ENCODE measurements at places on chromosomes 1 and 21.

DNA sequence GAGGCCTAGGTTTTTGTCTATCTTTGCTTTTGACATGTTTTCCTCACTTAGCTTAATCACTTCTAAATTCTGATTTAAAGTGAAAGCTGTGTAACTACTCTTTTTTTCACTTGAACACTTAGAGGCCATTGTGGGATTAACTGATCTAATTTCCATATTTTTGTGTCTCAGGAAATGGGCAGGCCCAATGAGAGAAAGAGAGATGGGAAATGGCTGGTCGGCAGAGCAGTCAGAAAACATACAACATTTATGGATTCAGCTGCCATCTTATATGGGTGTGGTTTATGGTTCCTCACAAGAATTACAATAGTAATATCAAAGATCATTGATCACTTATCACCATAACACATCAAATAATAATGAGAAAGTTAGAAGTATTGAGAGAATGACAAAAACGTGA lies 320.8 kb downstream of the PTPRC start:
- DNase-seq, result no peak

- no peak for DNase-seq
These were observed 11.0 kb downstream of the RO60 start for GRCh38 chr1:193070386-193070753.

DNA sequence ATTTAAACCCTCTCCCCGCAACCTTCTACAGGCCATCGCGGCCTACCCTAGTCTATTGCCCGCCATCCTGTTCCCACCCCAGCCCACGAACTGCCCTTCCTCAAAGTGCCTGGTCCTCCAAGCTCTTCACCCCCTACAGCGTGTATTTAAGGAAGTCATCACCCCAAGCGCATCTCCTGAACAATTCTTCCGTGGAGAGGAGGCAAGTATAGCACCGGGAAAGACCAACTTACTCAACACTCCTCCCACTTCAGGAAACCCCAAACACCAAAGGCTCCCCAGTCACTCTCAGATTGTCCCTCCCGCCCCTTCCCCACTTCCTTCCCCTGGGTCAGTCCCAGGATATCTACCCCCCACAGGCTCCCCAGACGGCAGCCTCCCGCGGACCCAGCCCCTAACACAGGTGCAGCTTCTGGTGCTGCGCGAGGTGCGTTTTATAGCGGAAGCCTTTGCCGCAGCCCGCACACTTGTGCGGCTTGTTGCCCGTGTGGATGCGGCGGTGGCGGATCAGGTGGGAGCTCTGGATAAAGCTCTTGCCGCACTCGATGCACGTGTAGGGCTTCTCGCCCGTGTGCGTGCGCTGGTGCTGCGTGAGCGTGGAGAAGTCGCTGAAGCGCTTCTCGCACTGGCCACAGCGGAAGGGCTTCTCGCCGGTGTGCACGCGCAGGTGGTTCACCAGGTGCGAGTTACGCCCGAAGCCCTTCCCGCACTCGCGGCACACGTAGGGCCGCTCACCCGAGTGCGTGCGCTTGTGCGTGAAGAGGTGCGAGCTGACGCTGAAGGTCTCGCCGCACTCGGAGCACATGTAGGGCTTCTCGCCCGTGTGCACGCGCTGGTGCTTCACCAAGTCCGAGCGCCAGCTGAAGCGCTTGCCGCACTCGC lies 25.5 kb downstream of the ZNF697 start:
- DNase-seq, result no peak

GRCh38 chr1:88612773-88613172 lies 71.3 kb upstream of the PKN2 start:
- DNase-seq, result no peak

DNA sequence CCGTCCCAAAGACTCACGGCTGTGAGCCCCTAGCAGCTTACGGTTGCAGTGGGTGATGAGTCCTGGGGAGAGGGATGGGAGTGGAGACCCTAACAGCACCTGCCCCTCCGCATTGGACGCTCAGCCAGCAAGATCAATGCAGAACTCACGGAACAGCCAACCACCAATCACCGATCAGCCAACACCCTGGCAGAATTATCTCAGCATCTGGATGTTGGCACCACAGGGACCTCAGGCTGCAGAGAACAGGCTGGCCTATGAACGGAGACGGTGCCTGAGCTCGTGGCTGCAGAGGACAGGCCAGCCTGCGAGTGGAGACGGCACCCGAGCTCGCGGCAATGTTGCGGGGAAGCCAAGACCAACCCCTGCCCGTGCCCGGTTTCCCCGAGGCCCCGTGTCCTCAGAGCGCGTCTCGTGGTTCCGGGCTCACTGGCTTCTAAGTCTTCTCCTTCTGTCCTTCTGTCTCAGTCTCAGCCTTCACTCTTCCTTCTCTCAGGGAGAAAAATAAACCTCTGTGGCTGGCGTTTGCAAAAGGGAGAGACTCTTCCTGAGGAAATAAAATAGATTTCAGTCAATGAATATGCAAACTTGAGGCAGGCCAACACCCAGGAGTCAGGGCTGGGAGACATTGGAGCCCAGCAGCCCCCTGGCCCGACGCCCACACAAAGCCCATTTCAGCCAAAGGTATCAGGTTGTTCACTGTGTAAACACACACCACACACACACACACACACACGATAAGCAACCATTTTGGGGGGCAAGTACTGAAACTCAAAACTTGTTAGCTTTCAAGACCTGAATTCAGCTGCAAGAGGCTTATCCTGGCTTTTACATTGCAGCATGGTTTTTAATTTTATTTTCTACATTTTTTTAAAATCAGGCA lies 67.8 kb downstream of the SIK1 start:
- no peak for DNase-seq

- DNase-seq, result no peak
These were observed 38.4 kb upstream of the IFNGR2 start for GRCh38 chr21:33364830-33365229.

GRCh38 chr1:22547186-22547817 lies 16.0 kb upstream of the EPHA8 start:
- DNase-seq, result no peak

GRCh38 chr1:80054129-80054528 lies 1047.6 kb upstream of the ADGRL4 start:
- no peak for DNase-seq

DNA sequence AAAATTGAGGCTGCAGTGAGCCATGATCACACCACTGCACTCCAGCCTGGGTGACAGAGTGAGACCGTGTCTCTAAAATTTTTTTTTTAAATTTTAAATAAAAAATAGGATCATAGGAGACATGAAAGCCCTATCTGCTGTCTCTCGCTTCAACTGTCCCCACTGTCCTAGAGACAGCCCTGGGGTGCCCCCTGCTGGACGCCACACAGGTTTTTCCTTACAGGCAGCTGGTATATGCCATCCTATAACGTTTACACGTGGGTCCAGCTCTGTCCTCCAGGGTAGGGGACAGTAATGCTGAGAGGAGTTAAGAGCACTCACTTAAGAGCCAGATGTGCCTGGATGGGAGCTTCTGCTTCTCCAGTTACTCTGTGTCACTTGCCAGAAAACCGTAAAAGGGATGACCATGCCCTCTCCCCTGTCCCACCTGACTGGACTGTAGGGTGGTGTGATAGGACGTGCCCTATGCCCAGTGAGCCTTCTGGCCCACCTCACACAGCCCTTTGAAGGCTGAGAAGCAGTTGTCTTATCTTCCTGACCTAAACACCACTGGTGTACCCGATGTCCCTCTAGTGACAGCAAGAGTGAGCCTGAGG lies 8.5 kb downstream of the FBXO2 start:
- DNase-seq, result peak; percentile 43

DNA sequence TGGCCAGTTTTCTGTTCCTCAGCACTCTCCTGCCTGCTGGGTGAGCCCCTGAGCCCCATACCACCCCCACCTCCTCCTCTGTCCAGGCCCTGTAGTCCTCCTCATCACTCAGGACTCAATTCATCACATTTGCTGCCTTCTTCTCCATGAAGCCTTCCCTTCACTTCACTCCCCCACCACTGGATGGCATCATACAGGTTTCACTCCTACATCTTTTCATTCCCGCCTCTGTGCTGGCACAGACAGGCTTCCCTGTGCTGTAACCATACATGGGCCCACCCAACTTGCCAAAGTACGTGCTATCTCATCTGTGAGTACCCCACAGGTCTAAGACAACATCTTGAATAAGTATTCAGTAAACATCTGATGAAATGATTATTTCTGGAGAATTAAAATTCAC lies 56.9 kb downstream of the SLC45A1 start:
- DNase-seq, result no peak

GRCh38 chr1:53120659-53121058 lies 21.8 kb downstream of the SLC1A7 start:
- DNase-seq, result no peak

DNA sequence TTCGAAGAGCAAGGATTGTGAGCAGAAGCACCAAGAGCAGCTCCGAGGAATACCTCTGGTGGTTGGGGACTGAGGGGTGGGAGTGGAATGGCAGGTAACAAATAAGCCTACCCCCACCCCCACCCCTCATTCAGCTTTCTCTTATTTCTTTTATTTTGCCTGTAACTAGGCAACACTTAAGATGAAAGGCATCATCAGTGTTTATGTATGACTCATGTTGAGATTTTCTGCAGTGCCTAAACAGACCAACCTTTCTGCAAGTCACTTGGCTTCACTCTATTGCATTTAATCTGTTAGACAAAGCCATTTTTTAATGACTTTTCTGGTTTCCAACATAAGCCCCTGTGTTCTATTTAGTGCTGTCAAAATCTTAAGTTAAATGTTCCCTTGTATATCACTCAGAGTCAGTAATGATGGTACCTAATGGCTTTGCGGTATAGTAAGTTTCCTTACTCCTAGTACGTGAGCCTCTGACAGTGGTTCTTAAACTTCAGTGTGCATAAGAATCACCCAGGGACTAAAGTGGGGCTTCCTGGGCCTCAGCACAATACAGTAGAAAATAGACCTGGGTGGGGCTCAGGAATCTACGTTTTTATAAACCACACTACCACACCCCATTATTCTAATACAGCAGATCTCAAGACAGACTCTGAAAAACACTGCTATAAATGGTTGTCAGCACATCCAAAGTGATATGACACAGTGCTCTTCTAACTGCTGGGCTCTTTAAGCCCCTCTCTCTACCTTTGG lies 19.9 kb downstream of the CASQ2 start:
- DNase-seq, result peak; percentile 67

DNA sequence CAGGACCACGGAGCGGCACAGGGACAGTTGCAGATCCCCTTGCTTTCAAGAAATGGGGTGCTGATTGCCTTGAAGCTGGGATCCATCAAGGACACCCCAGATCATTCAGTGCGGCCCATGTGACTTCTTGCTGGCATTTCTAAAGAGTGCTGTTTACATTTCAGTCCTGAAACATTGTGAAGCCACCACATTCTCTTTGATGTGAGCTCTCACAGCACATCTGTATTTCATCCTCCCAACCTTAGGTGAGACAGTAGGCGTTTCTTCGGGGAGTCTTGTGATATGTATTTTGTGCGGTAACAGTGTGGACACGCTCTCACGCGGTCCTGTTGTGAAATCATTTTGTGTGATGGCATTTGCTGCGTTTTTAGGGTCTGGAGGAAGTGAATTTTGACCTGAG lies 57.2 kb downstream of the CACHD1 start:
- DNase-seq, result no peak

DNA sequence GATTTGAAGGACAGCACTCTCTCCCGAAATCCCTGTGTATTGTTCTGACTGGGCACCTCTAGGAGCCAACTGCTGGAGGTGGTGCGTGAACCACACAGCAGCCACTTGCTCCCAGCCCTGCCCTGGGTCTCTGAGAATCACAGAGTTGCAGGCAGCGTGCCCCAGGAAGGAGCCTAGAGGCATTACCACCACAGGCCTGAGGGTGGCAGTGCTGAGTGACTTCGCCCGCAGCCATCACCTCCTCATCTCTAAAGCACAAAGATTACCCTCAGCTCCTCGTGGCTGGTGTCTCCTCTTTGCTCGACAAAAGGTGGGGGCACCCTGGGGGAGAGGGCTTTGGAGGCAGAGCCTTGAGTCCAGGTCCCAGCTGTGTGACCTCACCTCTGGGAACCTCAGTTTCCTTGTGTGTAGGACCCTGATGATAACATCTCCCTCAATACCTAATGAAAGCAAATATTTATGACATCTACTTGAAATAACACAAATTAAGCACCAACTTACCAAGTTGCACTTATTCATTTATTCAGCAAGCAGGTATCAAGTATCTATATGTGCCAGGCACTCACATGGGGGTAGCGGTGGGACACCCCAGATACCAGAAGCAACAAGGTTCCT lies 86.3 kb downstream of the VWA5B1 start:
- DNase-seq, result no peak

GRCh38 chr1:64361974-64362373 lies 108.0 kb upstream of the CACHD1 start:
- DNase-seq, result no peak

DNA sequence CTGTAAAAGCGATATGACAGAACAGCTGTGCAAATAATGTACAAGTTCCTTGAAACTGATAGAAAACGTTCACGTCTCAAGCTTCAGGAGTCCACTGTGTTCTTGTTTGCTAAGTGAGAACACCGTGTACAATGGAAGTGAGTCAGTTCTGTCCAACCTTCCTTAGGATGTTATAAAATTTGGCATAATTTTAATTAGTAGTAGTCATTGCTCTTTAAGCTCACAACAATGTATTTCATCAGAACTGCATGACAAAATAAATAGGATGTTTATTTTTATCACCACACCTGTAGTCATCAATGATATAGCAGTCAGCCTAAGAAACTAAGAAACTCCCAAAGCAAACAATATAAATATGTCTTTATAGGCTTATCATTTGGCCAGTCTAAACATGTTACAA lies 53.0 kb downstream of the RGS2 start:
- DNase-seq, result no peak

DNA sequence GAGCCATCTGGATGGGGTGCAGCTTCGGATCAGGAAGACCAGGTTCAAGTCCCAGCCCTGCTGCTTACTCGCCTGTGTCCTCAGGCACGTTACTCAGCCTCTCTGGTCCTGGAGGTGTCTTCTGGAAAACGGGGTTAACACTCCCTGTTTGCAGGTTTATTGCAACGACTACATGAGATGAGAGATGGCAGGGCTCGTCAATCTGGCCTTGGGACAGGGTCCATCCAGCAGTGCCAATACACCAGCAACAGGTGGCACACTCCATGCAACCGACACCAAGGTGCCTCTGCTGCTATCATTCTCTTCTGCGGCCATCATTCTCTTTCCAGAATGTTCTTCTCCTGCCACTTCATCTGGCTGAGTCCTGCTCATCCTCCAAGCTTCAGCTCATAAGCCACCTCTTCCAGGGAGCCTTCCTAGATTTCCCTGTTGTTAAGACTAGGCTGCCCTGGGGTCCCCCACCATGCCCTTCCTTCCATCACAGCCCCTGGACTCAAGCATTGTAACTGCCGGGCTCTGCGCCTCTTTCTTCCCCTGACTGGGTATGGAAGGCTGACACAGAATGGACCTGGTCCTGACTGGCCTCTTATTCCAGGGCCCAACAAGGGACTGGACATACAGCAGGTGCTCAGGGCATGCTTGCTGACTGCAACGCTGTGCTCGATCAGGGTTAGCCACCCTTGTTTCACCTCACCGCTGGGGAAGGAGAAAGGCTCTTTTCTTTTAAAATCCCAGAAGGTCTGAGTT lies 87.4 kb downstream of the DMRTB1 start:
- DNase-seq, result no peak

- DNase-seq, result peak; percentile 19
These were observed 1.0 kb upstream of the DCAF6 start for GRCh38 chr1:167935216-167936067.

GRCh38 chr1:8841395-8841794 lies 24.0 kb upstream of the RERE start:
- DNase-seq, result no peak

GRCh38 chr1:244672946-244673682 lies 20.2 kb downstream of the DESI2 start:
- DNase-seq, result no peak

Measured in stromal cell of bone marrow (primary cell).